Iris pigment epithelial cell (primary cell): ENCODE measurements at places on chromosomes 3 and 15.

- DNase-seq = no peak
These were observed 180.9 kb upstream of the UBE3A start for GRCh38 chr15:25619761-25620160.

GRCh38 chr15:90074023-90074422 is 28.2 kb downstream of the IDH2 start:
- DNase-seq = no peak

DNA sequence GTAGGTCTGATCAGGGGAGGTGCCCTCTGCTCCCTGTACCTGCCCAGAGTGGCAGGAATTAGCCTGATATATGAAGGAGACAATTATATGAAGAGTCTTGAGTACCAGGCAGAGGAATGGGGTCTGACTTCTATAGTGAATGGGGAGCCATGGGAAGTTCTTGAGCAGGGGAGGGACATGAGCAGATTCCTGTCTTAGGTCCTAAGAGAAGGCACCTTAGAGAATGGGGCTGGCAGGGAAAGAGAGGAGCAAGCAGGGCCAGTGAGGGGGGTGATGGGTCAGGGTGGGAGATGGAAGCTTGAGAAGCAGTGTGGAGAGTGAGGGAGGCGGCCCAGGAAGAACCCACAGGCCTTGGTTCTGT is 12.4 kb downstream of the CD276 start:
- no peak for DNase-seq

DNA sequence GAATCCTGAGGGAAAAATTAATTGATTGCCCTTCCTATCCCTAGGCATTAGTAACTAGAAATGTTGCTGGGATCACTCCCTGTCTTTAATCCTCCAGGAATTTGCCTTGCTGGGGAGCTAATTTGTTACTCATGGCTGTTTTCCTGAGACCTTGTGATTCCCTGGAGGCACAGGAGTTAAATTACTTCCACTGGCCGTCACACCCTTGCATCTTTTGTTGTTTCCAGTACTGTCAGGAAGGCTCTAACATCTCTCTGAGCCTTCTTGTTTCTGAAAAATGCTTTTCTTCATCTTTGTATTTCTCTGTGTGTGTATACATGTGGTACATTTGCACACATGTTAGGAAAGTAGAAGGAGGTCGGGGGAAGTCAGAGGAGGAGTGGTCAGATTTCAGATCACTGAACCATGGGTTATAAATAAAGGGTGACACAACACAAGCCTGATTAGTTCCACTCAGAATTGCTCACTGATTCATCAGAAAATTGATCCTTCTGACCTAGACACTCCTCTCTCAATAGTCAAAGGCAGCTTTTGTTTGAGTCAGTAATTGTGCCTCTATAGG is 23.5 kb upstream of the LRRFIP2 start:
- DNase-seq = peak; percentile 34

GRCh38 chr3:21618695-21619094 is 132.3 kb downstream of the ZNF385D start:
- no peak for DNase-seq

DNA sequence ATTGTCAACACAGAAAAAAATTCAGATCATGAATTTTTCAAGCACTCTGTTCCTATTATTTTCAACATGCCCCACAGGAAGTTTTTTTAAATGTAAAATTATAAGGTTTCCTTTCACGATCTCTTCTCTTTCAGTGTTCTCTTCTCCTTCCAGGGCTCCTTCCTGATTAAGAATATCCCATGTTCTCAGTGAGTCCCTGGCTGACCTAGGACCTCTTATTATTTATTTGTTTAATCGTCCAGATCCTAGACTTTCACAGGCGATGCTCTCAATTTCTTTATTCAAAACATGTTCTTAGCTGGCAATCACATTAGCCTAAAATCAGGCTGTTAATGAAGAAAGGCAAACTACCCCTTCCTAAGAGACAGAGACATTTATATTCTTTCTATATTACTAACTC is 124.3 kb downstream of the ABI3BP start:
- no peak for DNase-seq

DNA sequence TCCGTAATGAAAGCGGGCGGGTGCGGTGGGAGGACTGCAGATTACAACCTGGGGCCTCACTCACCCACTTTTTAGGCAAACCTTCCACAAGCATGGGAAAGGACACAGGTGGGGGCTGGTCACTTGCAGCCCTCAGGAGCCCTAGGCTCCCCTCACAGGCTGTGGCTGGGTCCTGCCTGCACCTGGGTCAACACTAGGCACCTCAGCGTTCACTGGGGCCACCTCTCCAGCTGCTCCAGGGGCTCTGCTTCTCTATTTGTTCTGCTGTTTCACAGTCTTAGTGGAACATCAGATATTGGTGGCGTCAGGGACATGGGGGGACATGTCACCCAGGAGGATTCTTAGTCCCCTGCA is 30.1 kb upstream of the TMEM115 start:
- no peak for DNase-seq

- no peak for DNase-seq
These were observed 348.5 kb downstream of the FEZF2 start for GRCh38 chr3:62024882-62025281.

DNA sequence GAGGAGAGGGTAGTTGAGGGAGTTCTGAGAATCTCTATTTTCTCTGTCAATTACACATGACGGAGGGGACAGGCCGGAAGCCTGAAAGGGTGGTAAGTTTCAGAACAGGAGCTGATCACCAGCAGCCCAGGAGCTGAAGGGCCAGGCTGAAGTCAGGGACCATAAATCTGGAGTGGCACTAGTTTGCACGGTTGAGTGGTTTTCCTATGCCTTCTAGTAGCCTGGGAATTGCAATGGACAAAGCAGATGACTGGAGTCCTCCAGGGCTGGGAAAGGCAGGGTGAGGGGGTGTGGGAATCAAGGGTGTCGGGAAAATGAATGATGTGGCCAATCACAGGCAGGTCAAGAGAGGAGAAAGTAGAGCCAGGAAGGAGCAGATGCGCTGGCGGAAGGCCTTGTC is 72.5 kb downstream of the MAGEF1 start:
- no peak for DNase-seq

DNA sequence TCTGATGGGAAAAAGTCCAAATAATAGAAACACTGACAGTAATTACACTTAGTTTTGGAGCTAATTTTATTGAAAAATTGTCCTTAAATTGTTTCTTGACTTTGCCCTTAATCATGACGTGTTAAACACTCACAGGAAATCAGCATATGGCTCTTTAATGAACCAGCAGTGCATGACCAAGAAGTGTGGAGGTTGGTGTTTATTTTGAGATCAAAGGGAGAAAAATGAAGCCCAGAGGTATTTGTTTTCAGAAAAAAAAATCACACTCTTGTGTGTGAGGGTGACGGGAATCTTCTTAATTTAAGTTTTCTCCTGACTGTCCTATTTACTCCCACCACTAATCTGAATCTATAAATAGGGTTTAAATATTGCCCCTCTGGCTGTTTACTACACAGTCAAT is 28.8 kb upstream of the SYNM start:
- DNase-seq = no peak

DNA sequence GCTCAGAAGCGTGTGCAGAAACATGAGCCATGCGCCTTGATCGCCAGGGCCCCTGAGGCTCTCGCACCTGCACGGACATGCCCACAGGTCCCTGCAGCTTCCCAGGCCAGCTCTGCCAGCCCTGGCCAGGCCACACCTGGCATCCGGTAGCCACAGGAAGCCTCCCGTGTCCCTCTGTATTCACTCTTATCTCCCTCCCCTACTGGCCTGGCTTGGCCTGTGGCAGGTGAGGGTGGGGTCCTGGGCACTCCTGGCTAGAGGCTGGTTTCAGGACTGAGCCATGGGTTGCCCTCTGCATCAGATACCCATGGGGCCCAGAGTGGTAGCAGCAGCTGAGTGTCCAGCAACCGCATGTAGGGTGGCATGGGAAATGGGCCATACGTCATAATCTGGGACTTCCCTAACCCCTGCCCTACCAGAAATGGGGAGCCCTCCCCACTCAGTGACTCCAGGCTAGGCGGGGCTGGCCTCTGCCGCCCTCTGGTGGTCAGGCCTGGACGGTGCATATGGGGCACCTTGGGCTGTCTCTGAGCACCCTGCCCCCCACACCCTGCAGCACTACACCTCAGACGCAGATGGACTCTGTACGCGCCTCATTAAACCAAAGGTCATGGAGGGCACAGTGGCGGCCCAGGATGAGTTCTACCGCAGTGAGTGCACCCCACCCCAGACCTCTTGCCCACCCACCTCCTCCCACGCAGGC is 12.6 kb upstream of the LMAN1L start:
- peak; percentile 53 for DNase-seq

DNA sequence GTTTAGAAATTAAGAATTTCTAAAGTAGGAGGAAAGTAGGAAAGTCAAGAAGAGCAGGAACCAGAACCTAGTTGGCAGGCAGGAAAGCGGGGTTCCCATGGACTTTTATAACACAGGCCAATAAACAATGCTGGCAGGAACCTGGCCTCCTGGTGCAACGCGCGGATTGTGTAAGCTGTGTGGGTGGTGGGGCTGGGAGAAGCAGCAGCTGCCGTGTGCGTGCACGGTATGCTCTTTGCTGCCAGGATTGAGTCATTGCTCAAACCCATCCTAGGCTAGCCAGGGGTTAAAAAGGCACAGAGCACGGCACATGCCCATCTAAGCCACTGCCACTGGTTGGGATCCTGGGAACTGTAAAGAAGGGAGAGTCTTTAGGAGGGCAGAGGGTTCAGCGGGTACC is 209.9 kb upstream of the RGMA start:
- no peak for DNase-seq

DNA sequence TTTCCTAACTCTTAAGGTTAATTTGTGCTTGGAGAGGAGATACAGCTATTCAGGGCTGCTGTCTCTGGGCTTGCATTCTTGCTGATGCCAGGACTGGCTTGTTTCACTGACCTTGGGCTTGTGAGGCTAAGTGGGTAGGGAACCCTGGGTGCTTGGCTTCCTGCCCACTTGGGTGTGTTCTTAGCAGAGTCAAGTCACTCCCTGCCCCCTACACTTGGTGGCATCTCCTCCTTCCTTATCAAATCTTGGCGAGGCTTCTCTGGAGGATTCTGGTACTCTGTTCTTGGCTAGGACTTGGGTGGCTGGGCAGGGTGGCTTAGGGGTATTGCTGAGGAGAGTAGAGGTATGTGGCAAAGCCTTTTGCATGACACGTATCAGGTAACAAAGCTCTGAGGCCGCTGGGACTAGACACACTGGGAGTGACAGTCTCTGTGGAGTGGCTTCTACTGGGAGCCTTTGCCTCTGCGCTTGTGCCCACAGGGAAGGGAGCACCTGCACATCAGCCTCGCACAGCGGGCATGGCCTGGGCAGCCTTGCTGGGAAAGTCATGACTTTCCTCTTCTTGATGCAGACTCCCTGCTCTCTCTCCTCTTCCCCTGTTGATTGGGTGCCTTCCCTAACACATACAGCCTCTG is 41.8 kb downstream of the CHCHD6 start:
- no peak for DNase-seq

- no peak for DNase-seq
These were observed 28.5 kb upstream of the SPTBN5 start for GRCh38 chr15:41922353-41922752.

GRCh38 chr3:171874251-171874681 is 31.1 kb downstream of the TMEM212 start:
- peak; percentile 98 for DNase-seq

DNA sequence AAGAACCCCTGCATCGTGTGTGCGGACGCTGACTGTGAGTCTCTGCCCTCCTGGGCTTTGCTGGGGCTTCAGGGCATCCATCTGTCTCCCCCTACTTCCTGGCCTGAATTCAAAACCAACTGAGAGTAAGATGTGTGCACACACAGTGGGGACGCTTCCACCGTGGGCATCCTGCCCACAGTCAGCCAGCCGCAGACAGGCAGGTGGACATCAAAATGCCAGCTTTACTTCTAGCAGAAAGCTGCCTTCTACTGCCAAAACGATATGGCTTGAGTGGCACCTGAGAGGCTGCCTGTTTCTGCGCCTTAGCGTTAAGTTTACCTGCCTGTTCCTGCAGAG is 18.5 kb downstream of the ALDH1A3 start:
- DNase-seq = no peak

- DNase-seq = no peak
These were observed 202.9 kb downstream of the TBL1XR1 start for GRCh38 chr3:176994393-176994792.

- DNase-seq = no peak
These were observed 18.8 kb downstream of the PCSK6 start for GRCh38 chr15:101470548-101471239.

DNA sequence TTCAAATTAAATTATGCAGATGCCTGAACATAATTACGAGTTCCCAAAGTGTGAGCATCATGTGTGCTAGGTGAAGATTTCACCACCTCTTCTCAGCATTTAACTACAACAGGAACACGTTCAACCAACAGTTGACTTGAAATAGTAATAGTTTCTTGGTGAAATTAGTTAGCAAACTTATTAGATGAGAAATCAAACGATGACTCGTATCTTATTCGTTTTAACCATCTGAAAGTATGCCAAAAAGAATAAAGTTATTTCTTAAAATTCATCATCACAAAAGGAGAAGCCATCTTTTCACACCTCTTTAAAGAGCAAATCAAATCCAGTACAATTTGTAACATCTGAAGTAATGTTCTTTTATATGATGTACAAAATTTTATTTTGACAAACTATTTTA is 2.3 kb downstream of the BNC1 start:
- no peak for DNase-seq

- no peak for DNase-seq
These were observed 2.5 kb downstream of the SLC22A13 start for GRCh38 chr3:38268087-38268486.

DNA sequence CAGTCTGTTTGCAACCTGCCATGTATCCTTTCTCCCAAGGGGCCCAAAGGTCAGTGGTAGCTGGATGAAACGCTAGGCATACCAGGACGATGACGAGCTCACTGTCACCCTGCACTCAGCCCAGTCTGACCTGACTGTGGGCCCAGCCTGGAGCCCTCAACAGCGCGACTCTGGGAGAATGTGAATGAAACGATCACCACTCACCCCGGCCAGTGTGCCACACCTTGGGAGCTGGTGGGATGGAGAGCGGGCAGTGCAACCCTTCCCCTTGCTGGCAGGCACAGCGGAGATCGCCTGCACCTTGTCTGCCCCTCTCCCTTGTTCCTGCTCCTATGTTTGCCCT is 27.2 kb downstream of the SRPRB start:
- DNase-seq = no peak

- no peak for DNase-seq
These were observed 313.5 kb downstream of the RPLP1 start for GRCh38 chr15:69766156-69766555.

- peak; percentile 27 for DNase-seq
These were observed 332.1 kb downstream of the ARRDC4 start for GRCh38 chr15:98292442-98293240.

- no peak for DNase-seq
These were observed 334.4 kb downstream of the GBE1 start for GRCh38 chr3:81426826-81427577.

DNA sequence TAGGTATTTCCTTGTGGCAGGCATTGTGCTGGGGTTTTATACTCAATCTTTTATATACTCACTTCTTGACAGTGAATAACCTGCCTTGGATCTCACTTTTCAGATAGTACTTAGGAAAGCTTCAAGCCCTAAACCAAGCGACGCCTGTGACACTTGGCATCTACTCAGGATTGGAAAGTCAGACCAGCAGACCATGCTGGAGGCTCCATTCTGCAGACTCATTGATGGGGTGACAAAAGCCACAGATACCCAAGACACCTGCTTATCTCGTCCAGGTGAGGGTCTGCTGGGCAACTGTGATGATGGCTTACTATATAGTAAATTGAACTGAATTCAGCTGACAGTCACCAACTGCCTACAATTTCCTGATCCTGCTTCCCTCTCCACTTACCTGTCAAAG is 79.4 kb upstream of the MRPS22 start:
- no peak for DNase-seq
